HEK293T (cell line): ENCODE measurements at places on chromosomes 3 and 15.
A peak's percentile ranks its signal among the peaks of the same experiment; 100 is the strongest.

DNA sequence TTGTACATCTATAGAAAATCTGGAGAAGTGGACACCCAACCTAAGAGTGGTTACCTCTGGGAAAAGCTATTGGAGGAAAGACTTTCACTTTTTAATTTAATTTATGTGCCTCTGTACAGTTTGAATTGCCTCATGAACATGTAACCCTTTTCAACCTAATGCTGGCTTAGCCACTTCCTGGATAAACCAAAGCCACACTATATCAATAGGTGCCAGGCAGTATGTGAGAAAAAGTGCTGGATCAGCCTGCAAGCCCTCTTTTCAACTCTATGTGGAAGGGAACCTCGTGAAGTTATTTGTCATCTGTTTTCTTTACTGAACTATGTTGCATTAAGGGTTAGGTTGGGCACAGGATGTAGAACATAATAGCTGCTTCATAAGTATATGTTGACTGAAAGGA lies 9.3 kb upstream of the TOPAZ1 start:
- no peak for DNase-seq

DNA sequence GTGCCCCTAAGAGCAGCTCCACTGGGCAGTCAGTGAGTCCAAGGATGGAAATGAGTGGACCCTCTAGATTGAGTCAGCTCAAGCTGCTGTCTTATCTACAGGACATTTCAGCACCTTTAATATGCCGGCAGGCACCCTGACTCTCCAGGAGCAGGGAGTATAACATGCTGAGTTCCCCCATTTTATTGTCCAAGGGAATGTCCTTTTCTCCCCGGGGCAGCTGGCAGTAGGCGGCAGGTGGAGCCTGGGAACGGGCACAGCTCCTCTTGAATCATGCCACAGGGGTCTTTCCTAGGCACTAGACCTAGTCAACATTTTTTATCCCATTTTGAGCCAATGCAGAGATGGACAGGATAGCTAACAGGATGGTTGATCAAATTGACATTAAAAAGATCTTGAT lies 14.8 kb downstream of the WNT7A start:
- DNase-seq: no peak

DNA sequence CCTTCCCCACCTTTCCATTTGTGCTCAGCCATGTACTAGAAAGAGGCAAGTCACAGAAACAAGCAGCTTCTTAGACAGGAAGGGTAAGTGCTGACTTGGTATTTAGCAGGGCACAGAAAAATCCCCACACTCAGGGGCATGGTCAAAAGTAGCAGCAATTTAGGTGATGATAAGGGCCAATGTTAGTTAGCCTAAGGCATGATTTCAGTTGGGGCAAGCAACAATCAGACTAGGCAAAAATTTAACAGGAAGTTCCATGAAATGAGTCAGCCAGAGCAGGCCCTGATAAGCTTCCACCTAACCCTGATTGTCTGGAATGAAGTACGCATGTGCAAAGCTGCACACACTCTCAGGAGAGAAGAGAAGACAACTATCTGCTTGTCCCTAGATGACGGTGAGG lies 423.4 kb upstream of the UBE2E2 start:
- no peak for DNase-seq

- DNase-seq: no peak
These were observed 47.5 kb downstream of the DNASE1L3 start for GRCh38 chr3:58163234-58163633.

DNA sequence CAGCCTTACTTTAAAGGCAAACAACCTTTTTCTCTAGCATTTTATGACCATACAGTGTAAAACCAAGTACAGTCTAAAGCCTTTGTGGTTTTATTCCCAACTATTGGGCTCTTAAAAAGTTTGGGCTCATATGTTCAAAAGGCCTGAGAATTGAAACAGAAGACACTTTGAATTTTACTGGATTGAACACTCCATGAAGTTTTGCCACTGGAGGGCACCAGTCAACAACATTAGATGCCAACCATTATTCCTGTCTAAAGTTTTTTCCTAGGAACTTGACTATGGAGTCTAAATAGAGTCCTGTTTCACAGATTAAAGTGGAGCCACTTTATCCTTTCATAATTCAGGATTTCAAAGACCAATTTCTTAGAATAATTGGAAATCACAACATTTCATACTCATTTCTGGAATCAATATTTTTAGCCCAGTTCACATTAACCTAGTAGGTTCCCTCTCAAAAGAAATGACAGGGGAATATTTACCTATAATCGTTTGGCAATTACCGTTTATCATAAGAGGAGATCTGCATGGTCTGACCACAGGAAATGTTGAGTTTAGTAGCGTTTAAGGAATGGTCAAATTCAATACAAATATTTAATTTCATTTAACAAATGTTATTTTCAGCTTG lies 244.1 kb upstream of the PDZRN3 start:
- DNase-seq: peak; percentile 23

DNA sequence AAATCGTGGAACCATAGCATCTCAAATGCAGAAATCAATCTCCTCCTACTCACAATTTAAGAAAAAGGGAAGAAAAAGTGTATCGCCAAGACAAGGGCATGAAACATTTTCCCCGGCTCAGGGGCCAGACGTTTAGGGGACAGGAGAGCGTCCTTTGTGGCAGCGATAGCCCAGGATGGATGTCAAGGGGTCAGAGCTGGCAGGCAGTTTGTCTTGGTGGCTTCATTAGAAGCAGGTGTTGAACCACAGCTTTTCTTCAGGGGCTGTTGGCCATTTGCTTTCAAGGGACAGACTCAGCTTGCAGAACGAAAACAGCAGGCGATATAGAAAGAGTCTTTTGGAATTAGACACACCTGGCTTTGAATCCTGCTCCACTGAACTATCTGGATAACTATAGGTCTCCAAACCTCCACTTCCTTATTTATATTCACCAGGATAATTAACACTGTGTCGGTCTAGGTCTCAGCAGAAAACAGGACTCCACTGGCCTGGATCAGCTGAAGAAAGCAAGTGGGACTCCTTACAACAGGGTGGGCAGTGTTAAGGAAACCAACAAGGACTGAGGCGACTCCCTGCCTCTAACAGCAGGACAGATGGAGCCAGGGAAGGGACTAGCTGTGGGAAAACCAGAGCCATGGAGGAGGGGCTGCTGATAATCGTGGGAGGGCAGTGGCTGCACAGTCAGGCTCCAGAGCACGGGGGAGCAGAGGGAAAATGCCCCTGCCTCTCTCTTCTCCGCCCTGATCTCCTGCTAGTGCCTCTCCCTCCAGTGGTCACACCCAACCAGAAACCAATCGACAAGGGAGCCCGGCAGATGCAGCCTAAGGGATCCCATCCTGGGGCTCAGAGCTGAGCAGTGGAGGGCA lies 123.6 kb downstream of the LIPC start:
- DNase-seq: no peak

DNA sequence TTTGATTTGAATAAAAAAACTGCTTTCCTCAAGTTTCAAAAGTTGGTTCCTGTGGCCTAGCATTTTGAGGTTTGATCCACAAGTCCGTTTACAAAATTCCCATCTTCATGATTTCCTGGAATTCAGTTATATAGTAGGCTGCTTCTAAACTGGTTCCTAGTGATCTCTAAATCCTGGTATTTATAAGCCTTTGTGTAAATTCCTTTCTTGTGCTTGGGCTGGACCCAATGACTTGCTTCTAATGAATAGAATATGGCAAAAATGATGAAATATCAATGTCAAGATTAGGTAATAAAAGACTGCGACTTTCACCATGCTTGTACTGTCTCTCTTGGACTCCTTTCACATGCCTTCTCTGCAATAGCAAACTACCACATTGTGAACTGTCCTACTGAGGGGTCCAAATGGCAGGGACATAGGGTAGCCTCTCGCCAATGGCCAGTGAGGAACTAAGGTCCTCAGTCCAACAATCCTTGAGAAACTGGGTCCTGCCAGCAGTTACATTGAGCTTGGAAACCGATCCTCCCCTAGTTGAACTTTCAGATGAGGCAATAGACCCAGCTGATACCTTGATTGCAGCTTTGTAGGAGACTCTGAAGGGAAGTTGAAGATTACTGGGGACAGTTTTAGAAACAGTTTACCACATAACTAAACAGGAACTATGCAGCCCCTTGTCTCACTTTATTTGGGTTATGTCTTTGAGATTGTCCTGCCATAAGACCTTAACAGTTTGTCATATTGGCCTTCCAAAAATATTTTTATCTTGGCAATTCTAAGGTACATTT lies 303.9 kb upstream of the TBC1D5 start:
- DNase-seq: no peak
